WTC11 (cell line): ENCODE measurements at places on chromosomes 6 and 20. TPM values are rescaled to one million over a fixed set of nuclear protein-coding genes. Genes with fewer than 3 reads are reported as not detected.

- no peaks in the 10 kb centered on the region for H3K36me3 ChIP-seq
- peaks cover 54% of the 10 kb centered on the region for H3K27me3 ChIP-seq
- DNase-seq, result peak; percentile 54
Measured at GRCh38 chr6:88983532-88983931, 20.1 kb upstream of the RNGTT start.

- DNase-seq, result no peak
- no peak overlapping the region for H3K4me3 ChIP-seq
- peaks cover 4% of the 10 kb centered on the region for H3K4me1 ChIP-seq
- no peak overlapping the region for H3K27ac ChIP-seq
- no peaks in the 10 kb centered on the region; the same call in 1 of the 2 replicates for H3K27me3 ChIP-seq
Measured at GRCh38 chr6:46605091-46605797, 47.4 kb downstream of the CYP39A1 start.

DNA sequence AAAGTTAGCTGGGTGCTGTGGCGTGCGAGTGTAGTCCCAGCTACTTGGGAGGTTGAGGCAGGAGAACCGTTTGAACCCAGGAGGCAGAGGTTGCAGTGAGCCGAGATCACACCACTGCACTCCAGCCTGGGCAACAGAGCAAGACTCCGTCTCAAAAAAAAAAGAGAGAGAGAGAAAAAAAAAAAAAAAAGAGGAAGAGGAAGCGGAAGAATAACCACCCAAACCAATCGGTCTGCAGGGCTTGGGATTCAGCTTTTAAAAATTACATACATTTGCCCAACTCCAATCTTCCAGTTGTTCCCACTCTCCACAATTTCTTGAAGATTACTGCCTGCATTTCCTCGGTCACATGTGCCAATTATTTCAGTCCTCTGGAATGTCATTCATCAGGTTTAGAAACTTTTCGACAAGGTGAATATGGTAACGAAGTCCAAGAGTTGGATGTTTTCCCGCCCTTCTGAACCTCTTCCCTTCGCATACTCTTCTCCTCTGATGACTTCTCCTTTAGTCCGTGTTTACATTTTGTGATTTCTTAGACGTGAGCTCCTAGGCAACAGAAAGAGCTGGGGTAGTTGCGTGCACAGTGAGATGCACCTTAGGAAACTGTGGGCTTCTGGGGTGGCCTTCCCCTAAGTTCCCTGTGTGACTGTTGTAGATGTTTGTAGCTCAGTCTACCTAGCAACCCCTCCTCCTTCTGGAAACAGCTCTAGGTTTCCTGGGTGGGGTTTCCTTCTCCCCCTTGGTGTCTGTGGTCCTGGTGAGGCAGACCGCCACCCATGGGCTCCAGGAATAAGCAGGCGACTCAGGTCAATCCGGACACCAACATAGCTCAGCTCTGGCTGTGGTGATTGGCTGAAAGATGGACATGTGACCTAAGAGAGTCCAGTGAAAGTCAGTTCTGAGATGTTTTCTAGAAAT is 63.0 kb upstream of the NCOA3 start:
- H3K27me3 ChIP-seq, result no peaks in the 10 kb centered on the region
- H3K4me1 ChIP-seq, result peaks cover 7% of the 10 kb centered on the region
- DNase-seq, result no peak

DNA sequence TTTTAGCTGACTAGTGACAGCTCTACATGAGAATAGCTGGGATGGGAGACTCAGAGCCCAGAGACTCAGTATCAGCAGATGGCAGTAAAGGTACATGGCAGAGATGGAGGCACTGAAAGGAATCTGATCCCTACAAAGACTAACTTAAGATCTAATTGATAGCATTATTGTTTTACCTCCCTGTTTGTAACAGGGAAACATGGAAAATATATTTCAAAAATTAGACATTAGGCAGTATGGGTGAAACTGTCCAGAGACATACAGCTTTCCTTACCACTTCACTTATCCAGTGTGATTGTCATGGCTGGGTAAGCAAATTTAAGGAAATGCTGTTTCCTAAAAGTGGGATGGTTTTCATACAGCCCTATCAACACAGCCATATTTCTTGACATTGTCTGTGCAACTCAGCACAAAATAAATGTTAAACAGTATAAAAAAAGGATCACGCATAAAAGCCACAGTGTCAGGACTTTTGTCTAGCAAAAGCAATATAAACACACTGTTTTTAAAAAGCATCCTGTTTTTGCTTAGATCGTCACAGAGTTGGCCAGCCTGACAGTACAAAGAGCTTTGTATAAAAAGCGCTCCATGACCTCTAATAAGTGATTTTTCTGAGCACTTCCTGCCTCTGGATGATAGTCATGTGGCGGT is 376.9 kb downstream of the PHF3 start:
- H3K27ac ChIP-seq, result no peak overlapping the region
- peaks cover 8% of the 10 kb centered on the region for H3K36me3 ChIP-seq
- H3K4me3 ChIP-seq, result no peak overlapping the region
- H3K4me1 ChIP-seq, result peaks cover 38% of the 10 kb centered on the region

DNA sequence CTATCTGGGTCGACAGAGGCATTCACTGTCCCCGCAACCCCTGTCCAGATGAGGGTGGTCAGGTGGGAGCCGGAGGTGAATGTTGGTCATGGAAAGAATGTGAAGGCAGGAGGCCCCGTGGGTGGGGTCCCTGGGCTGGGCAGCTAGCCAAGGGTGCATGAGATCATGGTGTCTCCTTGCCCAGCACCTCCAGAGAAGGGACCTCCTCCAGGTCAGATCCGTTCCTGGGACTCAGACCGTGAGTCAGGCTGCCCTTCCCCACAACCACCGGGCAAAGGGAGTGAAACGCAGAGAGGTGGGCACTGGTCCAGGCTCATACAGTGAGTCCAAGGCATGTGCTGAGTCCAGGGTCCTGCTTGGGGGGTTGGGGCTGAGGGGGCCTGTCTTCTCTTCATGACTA is 3.5 kb downstream of the FOXS1 start:
- H3K4me1 ChIP-seq, result peaks cover 28% of the 10 kb centered on the region
- H3K27me3 ChIP-seq, result no peaks in the 10 kb centered on the region
- H3K4me3 ChIP-seq, result no peak overlapping the region
- H3K27ac ChIP-seq, result no peak overlapping the region

- H3K27ac ChIP-seq, result no peak overlapping the region
- H3K27me3 ChIP-seq, result peaks cover 79% of the 10 kb centered on the region
- no peaks in the 10 kb centered on the region for H3K36me3 ChIP-seq
- peak overlapping the region; percentile 77 for H3K4me3 ChIP-seq
- H3K4me1 ChIP-seq, result peaks cover 14% of the 10 kb centered on the region
Measured at GRCh38 chr20:13220194-13220903, 725 bp upstream of the ISM1 start.

DNA sequence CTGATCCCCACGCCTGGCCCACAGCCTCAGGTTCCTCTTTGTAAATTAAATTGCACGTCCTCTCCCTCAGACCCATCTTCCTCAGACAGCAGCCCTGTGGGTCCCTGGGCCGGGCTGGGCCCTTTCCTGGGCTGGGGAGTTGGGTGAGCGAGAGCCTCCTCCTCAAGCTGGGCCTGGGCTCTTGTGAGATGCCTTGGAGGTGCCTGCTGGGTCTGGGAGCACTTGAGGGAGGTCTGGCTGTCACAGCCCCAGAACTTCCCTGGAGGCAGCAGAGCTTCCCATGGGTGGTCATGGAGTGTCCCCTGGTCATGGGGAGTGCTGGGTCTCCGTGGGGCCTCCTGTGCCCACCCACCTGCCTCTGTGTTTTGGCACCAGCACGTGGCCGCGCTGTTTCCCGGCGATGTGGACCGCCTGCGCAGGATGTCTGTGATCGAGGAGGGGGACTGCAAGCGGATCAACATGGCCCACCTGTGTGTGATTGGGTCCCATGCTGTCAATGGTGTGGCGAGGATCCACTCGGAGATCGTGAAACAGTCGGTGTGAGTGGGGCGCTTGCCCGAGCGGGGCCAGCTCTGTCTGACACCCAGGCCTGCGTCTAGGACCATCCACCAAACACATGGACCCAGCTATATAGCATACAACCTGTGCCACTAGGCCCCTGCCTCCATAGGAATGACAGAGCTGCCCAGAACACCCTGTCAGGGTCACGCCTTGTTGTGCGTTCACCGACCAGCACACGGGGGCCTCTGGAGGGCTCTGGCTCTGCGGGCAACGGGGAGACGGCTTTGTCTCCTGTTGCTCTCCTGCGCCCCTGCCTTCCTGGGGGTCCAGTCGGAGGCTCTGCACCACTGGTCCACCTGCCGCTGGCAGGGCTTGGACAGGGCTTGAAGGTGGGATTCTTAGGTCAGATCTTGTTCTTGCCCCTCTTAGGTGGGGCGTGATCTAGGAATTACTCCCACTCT is 33.0 kb downstream of the PYGB start:
- no peaks in the 10 kb centered on the region for H3K27me3 ChIP-seq
- DNase-seq, result peak; percentile 6
- peaks cover 33% of the 10 kb centered on the region for H3K36me3 ChIP-seq
- no peak overlapping the region for H3K4me3 ChIP-seq

DNA sequence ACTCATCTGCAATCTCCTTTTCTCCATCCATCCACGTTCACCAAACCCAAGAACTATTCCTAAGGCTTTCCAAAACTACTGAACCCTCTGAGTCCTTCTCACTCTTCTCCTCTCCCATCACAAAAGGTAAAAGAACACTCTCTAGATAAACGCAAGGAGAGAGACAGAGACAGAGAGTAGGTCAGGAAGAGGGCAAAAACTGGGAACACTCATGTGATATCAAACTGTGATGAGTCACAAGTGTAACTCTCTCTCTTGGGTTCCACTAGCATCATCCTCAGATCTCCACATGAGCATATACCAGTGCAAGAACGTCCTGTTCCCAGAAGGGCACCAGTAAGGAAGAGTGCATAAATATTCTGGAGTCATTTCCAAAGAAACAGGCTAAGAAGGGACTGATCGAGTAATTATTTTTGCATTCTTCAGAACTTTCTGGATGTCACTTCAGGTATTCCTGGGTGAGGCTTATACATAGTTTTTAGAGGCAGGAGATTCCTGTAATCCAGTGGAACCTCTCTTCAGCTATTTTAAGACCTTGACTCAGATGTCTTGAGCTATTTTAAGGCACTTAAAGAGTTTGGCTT is 47.3 kb upstream of the STXBP5 start:
- H3K4me3 ChIP-seq, result no peak overlapping the region
- H3K36me3 ChIP-seq, result no peaks in the 10 kb centered on the region
- H3K4me1 ChIP-seq, result peaks cover 5% of the 10 kb centered on the region

- no peak overlapping the region for H3K4me3 ChIP-seq
- peak overlapping the region; percentile 100 for H3K27ac ChIP-seq
- peak; percentile 79 for DNase-seq
- peaks cover 60% of the 10 kb centered on the region for H3K4me1 ChIP-seq
- H3K27me3 ChIP-seq, result no peaks in the 10 kb centered on the region; the same call in 1 of the 2 replicates
Measured at GRCh38 chr6:44202332-44202971, 14.3 kb upstream of the MYMX start.

- no peaks in the 10 kb centered on the region; the same call in 1 of the 2 replicates for H3K27me3 ChIP-seq
- no peaks in the 10 kb centered on the region for H3K36me3 ChIP-seq
- DNase-seq, result no peak
Measured at GRCh38 chr6:90035047-90035723, 140.9 kb downstream of the GJA10 start.

DNA sequence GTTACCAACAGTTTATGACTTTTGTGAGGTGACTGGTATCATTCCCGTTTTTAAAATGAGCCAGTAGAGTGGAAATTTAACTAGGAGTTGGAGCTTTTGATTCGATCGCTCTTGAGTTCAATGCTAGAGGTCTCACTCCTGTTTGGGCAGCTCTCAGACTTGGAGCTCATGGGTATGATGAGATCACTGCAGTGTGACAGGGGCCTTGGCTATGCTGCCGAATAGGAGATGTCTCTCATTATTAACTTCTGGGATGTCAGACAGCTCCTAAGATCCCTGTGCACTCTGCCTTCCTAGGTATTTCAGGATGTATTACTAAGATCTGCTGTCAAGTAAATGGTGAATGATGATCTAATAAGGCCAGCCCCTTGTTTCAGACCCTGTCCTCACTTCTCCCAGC is 20.4 kb downstream of the AKAP12 start:
- no peaks in the 10 kb centered on the region for H3K36me3 ChIP-seq
- H3K4me3 ChIP-seq, result no peak overlapping the region
- no peaks in the 10 kb centered on the region for H3K27me3 ChIP-seq
- DNase-seq, result no peak
- H3K4me1 ChIP-seq, result peaks cover 33% of the 10 kb centered on the region
- H3K27ac ChIP-seq, result peak overlapping the region; percentile 73

DNA sequence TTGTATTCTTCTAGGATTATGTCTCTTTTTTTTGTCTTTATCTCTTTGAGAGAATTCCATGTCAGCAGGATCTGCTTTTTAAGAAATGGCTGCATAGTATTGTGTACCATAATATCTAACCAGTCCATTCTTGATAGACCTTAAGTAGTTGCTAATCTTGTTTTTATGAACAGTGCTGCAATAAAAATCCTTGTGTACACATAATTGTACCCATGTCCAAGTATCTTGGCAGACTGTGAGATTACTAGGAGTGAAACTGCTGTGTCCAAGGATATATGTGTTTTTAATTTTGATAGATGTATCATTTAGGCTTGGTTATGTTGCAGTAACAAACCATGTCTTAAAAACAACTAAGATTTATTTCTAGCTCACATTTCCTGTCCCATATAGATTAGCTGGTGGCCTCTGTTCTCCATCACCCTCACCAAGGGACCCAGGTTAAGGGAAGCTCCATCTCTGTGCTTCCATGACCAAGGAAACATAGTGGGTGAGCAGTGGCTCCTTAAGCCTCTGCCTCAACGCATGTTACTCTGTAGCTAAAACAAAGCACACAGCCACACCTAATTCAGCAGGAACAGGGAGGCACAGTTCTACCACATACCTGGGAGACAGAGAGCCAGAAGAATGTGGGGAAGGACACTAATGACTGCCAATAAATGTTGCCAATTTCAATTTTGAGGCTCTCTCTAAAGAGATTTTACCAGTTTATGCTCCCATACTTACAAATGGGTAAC is 12.1 kb upstream of the SUMO4 start:
- H3K27ac ChIP-seq, result no peak overlapping the region; the same call in 1 of the 2 replicates
- H3K27me3 ChIP-seq, result no peaks in the 10 kb centered on the region
- H3K4me3 ChIP-seq, result no peak overlapping the region

- H3K4me1 ChIP-seq, result peaks cover 39% of the 10 kb centered on the region
- no peaks in the 10 kb centered on the region for H3K36me3 ChIP-seq
- H3K27ac ChIP-seq, result no peak overlapping the region
- DNase-seq, result no peak
- no peak overlapping the region for H3K4me3 ChIP-seq
Measured at GRCh38 chr6:106159531-106159940, 73.4 kb downstream of the PRDM1 start.

DNA sequence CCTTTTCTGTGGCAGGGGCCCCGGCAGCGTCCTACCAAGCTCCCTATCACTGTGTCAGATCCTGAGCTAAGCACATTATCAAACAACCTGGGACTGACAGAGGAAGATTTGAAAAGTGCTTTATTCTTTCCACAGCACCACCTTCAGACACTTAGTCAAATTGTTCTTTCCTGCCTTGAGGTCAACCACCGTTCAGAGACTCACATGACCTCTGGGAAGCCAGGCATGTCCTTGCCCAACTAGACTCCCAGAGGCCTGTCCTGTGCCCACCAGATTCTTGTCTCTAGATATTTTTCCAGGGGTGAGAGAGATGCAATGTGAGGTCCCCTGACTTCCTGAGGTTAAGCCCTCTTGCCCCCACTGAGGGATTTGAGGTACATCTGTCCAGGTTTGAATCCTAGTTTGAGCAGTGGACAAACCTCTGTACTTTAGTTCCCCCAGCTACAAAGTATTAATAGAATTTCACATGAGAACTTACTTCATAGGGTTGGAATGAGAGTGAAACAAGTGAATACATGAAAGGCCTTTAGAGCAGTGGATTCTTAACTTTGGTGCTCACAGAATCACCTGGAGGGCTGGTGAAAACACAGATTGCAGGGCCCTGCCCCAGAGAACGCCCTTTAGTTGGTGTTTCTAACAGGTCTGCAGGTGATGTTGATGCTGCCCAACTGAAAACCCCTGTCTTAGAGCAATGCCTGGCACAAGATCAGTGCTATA is 179.8 kb downstream of the CLIC5 start:
- no peaks in the 10 kb centered on the region; the same call in 1 of the 2 replicates for H3K27me3 ChIP-seq
- H3K4me3 ChIP-seq, result no peak overlapping the region
- no peaks in the 10 kb centered on the region for H3K4me1 ChIP-seq
- no peak for DNase-seq
- peak overlapping the region; percentile 15; the same call in 1 of the 2 replicates for H3K27ac ChIP-seq

Gene NEU1
- total RNA-seq, result 42.6 to 44.8 TPM (median 42.8 TPM) in 3 replicates

Gene OTOR
- total RNA-seq, result not detected in 3 replicates

Gene ADNP
- 106 to 116 TPM (median 109 TPM) in 3 replicates for total RNA-seq
